ENCODE measurements at places on chromosomes 11 and 22.
A peak's percentile ranks its signal among the peaks of the same experiment; 100 is the strongest.

GRCh38 chr11:34411791-34412190, 26.9 kb upstream of the CAT start:
- no peak for DNase-seq

DNA sequence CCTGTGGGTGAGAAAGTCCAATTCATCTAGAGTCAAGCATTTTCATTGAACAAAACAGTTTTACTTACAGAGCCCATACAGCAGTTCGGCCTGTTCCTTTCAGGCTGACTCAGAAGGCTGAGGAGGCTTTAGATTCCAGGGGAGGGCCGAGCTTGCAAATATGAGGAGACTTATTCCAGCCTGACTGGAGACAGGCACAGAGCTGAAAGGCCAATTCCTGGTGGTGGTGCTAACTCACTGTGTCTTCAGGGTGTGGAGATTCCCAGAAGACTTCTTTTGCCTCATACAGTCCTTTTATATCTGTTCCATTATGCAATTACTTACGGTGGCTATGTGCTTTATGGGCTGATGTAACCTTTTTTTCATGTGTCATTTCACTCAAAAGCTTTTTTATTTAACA, at the start of gene OR51E2:
OR51E2 (minus strand) TSS at position 269 of the 400 bp plus-strand sequence. CDS start 15,142 bp downstream, outside the sequence.
- no peak for DNase-seq

DNA sequence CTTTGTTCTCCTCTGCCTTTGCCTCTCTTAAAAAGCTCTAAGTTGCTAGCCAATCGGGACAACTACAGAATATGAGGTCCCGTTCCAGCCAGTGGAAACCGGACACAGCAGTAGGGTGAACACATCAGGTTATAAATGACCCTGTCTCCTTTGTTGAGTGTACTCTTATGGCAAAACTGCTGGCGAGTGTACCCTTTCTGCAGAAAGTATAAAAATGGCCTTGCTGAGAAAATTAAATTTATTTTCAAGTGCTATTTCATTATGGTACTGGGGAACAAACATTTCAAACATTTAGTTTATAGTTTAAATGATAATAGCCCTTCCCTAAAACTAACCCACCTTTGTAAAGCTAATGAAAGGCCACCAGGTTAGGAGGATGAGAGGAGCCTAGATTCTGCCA, 6.0 kb upstream of the LGALS12 start:
- no peak for DNase-seq

DNA sequence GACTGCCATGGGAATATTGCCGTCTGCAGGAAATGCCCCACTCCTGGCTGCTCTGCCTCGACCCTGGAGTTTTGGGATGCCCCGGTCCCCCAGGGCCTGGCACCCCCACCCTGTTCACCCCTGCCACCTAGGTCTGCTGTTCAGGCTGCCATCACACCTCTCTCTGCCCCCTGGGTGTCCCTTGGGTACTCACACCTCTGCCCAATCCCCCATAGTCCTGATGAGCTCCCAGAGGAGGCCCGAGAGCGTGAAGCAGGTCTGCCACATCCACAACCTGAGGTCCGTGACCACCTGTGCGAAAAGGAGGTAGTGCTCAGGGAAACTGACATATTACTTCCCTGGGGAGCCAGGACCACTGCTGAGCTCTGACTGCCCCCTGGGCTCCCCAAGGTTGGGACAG, 20.2 kb upstream of the DRICH1 start:
- no peak for DNase-seq

- DNase-seq = no peak
Measured at GRCh38 chr22:22927888-22928665, 40.5 kb downstream of the IGLL5 start.

DNA sequence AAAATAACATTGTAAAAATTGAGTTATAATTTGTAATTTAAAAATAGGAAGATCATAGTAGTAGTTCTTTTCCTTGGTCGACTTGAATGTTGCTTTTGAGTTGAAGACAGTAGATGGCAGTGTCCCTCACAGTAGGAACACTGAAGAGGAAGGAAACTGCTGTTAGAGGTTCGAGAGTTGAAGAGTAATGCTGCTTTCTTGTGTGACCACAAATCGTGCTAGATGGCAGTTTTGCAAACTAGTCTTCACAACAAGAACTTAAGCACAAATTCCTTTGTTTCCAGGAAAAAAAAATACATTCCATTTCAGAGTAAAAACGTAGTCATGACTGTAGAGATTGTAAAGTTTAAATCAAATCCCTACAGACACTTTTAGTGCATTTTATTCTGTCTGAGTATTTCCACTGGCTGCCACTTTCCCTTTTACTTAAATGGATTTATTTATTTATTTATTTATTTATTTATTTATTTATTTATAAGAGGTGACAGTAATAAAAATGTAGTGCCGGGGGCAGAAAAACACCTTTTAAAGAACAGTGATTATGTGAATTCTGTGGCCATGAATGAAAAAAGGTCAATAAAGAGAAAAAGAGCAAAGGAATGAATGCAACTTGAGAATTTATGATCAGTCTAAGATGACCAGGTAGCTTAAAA, 54.6 kb downstream of the SPECC1L start:
- peak; percentile 89 for DNase-seq

GRCh38 chr22:31829505-31829904, 75.7 kb downstream of the DEPDC5 start:
- peak; percentile 84 for DNase-seq

DNA sequence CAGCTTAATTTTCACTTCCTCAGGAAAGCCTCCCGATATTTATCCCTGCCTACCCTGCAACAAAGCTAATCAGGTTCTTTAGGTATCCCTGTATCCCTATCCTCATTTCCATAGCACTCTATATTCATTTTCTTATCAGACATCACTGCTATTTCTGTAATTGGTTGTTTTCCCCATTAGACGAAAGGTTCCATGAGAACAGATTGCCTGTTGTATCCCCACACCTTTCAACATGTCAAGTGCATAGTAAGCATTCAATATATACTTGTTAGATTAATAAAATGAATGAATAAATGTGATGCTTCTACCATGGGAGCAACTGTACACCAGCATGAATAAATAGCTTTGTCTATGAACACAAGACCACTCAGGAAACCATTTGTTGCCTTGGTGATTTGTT, 499.8 kb downstream of the DLG2 start:
- no peak for DNase-seq

DNA sequence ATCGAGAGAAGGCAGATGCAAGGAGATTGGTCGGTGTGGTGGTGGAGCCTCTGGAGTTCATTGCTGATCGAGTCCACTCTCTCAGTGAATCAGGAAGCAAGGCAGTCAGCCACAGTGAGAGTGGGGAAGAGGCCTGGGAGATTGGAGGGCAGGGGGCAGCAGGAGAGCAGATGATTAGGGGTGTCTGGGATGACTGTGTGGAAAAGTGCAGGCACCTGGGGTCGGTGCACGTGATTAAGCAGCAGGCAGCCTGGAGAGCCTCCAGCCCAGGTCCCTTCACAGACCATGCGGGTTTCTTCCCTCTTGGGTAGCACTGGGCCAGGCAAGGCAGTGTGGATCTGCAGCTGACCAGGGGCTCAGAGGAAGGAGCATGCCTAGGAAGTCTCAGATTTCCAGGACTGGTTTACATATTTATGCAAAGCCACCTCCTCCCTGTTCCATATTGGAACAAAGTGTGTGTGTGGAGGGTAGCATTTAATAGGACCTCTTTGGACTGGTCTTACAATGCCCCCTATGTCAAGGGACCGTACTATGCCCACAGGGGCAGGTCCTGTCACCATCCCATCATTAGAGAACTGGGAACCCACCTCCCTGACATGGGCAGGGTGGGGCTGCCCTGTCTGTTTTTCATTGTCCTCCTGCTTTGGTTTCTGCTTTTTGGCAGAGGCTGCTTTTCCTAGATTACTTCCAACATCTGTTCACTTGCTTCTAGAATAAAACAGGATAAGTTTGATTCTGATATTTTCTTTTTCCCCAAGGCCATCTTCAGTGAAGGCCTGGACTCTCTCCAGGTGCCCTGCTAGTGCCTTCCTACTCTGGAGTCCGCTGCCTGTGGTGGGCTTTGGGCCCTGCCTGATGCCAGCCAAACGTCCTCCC, 14.0 kb upstream of the GDPD5 start:
- DNase-seq = no peak

GRCh38 chr11:76591416-76591815, 79.1 kb downstream of the LRRC32 start:
- no peak for DNase-seq

DNA sequence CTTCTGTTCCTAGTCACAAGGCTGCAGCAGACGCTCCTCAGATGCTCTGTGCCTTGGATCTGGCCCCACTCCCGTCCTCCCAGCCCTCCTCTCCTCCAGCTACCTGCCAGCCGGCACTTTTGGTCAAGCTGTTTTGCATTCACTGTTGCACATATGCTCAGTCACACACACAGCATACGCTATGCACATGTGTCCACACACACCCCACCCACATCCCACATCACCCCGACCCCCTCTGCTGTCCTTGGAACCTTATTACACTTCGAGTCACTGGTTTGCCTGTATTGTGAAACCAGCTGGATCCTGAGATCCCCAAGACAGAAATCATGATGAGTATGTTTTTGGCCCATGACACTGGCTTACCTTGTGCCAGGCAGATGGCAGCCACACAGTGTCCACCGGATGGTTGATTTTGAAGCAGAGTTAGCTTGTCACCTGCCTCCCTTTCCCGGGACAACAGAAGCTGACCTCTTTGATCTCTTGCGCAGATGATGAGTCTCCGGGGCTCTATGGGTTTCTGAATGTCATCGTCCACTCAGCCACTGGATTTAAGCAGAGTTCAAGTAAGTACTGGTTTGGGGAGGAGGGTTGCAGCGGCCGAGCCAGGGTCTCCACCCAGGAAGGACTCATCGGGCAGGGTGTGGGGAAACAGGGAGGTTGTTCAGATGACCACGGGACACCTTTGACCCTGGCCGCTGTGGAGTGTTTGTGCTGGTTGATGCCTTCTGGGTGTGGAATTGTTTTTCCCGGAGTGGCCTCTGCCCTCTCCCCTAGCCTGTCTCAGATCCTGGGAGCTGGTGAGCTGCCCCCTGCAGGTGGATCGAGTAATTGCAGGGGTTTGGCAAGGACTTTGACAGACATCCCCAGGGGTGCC, 109.8 kb downstream of the BCR start:
- peak; percentile 5 for DNase-seq

- DNase-seq = no peak
Measured at GRCh38 chr11:72983560-72983959, 158.6 kb downstream of the FCHSD2 start.

DNA sequence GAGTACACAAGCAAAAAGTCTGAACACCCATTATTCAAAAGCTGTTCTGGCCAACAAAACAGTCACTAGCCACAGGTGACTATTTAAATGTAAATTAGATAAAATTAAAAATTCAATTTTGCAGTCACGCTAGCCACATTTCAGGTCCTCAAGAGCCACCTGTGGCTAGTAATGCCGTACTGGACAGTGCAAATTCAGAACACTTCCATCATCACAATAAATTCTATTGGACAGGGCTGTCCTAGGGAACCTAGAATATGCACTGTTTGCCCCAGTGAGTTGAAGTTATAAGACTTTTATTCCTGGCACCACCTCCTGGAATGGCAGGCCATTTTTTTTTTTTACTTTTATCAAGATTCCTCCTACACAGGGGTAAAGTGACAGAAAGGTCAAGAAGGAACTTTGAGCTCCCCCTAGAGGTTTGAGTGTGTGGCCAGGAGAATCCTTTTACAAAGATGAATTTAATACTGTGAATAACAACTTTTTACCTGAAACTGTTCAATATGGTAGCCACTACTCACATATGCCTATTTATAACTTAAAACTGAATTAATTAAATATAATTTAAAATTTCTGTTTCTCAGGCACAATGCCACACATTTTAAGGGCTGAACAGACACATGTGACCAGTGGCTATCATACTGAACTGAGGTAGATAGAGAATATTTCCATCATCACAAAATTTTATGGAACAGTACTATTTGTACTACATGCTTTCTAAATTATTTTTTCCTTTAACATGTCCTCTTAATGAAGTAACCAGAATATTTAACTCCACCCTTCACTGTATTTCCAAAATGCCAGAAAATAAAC, 6.5 kb downstream of the MSANTD2 start:
- DNase-seq = no peak

Data from fibroblast of skin of left quadriceps (primary cell).